ENCODE measurements at places on chromosomes 13 and 19.

- DNase-seq, result no peak
Observed at GRCh38 chr13:47794963-47795362, 206.1 kb downstream of the SUCLA2 start.

DNA sequence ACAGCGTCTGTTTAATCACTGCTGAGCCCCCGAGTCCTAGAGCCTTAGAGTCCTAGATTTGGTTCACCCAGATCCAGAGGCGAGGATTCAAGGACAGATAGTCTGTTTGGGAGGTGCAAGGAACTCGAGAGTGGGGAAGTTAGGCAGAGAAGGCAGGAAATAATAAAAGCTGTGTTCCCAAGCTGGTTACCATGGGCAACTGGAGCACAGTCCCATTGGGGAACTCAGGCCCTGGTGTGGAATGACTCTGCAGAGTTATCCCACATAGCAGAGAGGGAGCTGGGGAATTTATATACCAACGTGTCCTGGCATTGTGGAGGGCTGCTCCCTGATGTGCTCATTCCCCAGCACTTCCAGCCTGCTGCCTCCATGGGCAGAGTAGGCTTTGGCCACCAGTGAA, 9.7 kb downstream of the IGSF23 start:
- no peak for DNase-seq

- DNase-seq, result peak; percentile 50
Observed at GRCh38 chr13:48731957-48732569, 78.3 kb downstream of the CYSLTR2 start.

- no peak for DNase-seq
Observed at GRCh38 chr13:28356561-28357021, 138.3 kb downstream of the FLT1 start.

GRCh38 chr19:29277102-29277501, 64.2 kb upstream of the UQCRFS1 start:
- DNase-seq, result peak; percentile 43

DNA sequence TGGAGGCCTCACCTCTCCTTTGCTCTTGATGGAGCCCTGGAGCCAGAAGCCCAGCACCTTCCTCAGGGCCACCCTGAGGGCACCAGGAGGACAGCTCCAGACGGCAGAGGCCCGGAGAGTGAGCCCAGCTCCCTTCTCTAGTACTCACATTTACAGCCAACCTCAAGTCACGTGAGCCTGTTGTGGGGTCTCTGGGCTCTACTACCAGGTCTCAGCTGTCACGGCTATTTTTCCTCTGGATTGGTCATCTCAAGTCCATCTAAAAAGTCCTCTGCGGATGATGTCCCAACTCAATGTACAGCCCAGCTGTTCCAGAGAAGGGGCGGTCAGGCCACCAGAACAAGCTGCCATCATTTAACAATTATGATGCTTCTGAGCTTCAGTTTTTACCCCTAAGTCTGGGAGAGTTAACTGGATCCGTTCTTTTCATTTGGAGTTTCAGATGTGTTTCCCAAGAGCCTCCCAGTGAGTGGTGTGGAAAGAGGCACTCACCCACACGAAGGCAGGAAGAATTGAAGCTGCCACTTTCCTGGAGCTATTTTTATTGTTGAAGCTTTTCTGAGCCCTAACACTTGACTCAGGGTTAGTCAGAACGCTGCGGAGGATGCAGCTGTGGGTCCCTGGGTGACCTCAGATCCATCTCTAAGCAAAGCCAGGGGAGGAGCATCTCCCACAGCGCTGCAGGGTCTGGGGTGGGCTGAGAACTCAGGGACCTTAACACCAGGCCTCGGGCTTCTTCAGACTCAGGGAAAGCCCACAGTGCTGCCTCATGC, 143.5 kb upstream of the UBL3 start:
- no peak for DNase-seq

Measured in activated effector memory CD4-positive, alpha-beta T cell treated with Interleukin-2 at 50 U/mL for 16 hours (primary cell).